ENCODE measurements at places on chromosomes 5 and 9. TPM values are rescaled to one million over a fixed set of nuclear protein-coding genes. Genes with fewer than 3 reads are reported as not detected.

The GHR gene
- total RNA-seq = not detected

The DNAH5 gene
- 1.0 TPM for total RNA-seq

The PCDHAC1 gene
- 1.1 TPM for total RNA-seq

The ALDH1A1 gene
- total RNA-seq = 4,899 TPM

The AQP7 gene
- total RNA-seq = 0.24 TPM

The STRBP gene
- 16.2 TPM for total RNA-seq

The SPINK13 gene
- not detected for total RNA-seq

The PSD2 gene
- 0.03 TPM for total RNA-seq

The FCN2 gene
- total RNA-seq = not detected

The EGFLAM gene
- not detected for total RNA-seq

The CCDC152 gene
- not detected for total RNA-seq

The SLC34A3 gene
- 0.13 TPM for total RNA-seq

The CD72 gene
- total RNA-seq = 0.08 TPM

The DMRT3 gene
- total RNA-seq = not detected

The UNC5A gene
- total RNA-seq = 0.23 TPM

The FOXD4L3 gene
- total RNA-seq = not detected

The PCDHA2 gene
- total RNA-seq = 0.03 TPM

The GPX3 gene
- 17.8 TPM for total RNA-seq

The LAMC3 gene
- 1.5 TPM for total RNA-seq

The CERCAM gene
- 41.2 TPM for total RNA-seq

The C5 gene
- total RNA-seq = 12.5 TPM

The SLC6A7 gene
- not detected for total RNA-seq

The LRRC26 gene
- total RNA-seq = 1.3 TPM
